ENCODE measurements at places on chromosomes 4 and X.

DNA sequence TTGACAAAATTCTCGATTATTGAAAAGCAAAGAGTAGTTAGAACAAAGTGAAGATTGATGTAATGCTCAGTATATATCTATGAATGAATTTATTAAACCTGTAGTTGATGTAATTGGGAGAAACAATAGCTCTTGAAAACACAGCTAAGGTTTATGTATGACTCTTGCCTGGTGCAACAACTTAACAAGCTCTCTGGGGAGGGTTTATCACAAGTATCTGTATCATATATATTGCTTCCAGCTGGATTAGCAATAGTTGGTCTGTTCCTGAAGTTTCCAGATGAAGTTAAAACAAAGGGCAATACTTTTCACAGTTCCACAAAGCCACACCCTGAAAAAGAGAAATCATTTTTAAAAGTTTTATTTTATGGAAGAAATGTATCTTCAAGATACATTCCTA, 91.4 kb downstream of the ARSJ start:
- no peak for DNase-seq
- H3K4me3 ChIP-seq: no peak overlapping the region
- no peaks in the 10 kb centered on the region for H3K36me3 ChIP-seq

- H3K27me3 ChIP-seq: no peaks in the 10 kb centered on the region
- H3K4me1 ChIP-seq: peaks cover 24% of the 10 kb centered on the region
- H3K4me3 ChIP-seq: peak overlapping the region; percentile 67
- peak overlapping the region; percentile 90 for H3K27ac ChIP-seq
Observed at GRCh38 chr4:3465698-3466671, 2.9 kb downstream of the DOK7 start.

GRCh38 chr4:74653331-74654229, 140.7 kb downstream of the BTC start:
- no peak overlapping the region for H3K4me3 ChIP-seq
- no peak overlapping the region for H3K27ac ChIP-seq
- no peaks in the 10 kb centered on the region for H3K4me1 ChIP-seq
- no peak for DNase-seq
- no peaks in the 10 kb centered on the region for H3K36me3 ChIP-seq

DNA sequence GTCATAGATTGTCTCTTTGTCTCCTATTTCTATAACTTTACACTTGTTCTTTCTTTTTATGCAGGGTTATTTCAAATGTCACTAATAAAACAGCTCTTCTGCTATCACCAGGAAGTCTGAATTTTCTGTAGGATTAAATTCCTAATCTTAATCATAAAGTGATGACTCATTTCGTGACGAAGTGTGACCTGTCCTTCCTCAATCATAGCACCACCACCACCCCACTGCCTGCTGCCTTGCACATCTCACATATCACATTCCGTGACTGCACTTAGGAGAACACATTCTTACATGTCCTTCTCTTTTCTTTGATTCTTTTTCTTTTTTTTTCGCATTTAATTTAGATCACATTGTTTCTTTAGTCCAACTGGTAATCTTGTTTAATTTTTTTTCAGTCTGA, 57.7 kb upstream of the UGT2B7 start:
- H3K4me1 ChIP-seq: no peaks in the 10 kb centered on the region
- no peak overlapping the region for H3K4me3 ChIP-seq
- H3K27me3 ChIP-seq: no peaks in the 10 kb centered on the region
- H3K36me3 ChIP-seq: no peaks in the 10 kb centered on the region
- DNase-seq: no peak

DNA sequence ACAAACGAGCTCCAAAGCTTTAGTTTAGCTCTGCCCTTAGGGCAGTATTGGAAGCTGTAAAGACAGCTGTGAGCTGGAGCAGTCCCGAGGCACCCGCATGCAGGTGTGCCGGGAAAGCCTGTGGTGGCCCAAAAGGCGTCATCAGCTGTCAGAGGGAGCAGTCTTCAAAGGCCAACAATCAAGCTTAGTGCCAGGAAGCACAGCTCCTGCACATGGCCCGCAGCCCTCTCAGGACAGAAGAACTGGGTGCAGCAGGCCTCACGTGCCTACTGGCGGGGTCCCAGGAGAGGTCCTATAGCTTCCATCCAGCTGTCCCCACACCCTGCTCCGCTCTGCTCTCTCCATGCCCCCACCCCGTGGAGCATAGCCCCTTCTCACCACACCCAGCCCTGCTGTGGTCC, 92.2 kb upstream of the TRIM2 start:
- H3K4me1 ChIP-seq: peaks cover 4% of the 10 kb centered on the region
- no peak for DNase-seq
- no peak overlapping the region for H3K4me3 ChIP-seq
- no peak overlapping the region for H3K27ac ChIP-seq
- no peaks in the 10 kb centered on the region for H3K36me3 ChIP-seq

DNA sequence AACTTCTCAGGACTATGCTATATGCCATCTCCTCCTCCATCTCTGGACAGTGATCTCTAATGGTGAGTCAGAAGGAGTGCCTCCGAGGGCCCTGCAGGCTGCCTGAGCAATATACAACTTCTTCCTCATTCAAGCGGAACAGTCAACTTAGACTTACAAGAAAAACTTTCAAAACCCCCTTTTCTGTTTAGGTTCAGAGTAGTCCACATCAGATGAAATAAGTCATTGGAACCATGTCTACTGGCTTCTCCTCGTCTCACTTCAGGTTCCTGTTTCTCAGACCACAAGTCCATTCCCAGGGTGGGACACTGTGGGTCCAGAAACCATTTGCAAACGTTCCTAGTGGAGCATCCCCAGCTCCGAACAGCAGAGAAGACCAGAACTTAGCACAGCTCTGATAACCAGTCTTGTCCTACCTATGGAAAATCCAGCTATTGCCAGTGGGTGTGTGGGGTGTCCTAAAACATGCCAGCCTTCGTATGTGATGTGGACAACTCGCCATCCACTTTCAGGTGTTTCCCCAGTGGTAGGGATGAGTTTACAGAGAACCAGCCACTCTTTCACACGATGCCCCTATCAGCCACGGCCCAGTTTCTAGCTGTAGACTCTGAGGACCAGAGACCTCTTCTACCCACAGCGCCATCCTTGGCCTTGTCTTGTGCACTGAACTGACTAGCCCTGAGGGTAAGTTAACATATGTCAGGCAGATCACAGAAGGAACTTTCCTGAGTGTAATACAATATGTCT, 32.7 kb upstream of the NKRF start:
- no peak for DNase-seq
- H3K4me3 ChIP-seq: no peak overlapping the region
- H3K36me3 ChIP-seq: no peaks in the 10 kb centered on the region
- H3K27ac ChIP-seq: no peak overlapping the region
- no peaks in the 10 kb centered on the region for H3K4me1 ChIP-seq

- no peak overlapping the region for H3K27ac ChIP-seq
- no peak for DNase-seq
- H3K4me1 ChIP-seq: no peaks in the 10 kb centered on the region
- H3K36me3 ChIP-seq: no peaks in the 10 kb centered on the region
- no peak overlapping the region for H3K4me3 ChIP-seq
Observed at GRCh38 chr4:140353786-140354185, 19.7 kb upstream of the SCOC start.

- H3K27me3 ChIP-seq: no peaks in the 10 kb centered on the region
- H3K4me1 ChIP-seq: peaks cover 14% of the 10 kb centered on the region
- no peaks in the 10 kb centered on the region for H3K36me3 ChIP-seq
- no peak overlapping the region for H3K4me3 ChIP-seq
- DNase-seq: no peak
- peak overlapping the region; percentile 58 for H3K27ac ChIP-seq
Observed at GRCh38 chr4:8329859-8330761, 60.6 kb downstream of the HTRA3 start.

Measured in heart left ventricle (tissue), 16 donors.